ENCODE measurements at places on chromosomes 16 and 17.

DNA sequence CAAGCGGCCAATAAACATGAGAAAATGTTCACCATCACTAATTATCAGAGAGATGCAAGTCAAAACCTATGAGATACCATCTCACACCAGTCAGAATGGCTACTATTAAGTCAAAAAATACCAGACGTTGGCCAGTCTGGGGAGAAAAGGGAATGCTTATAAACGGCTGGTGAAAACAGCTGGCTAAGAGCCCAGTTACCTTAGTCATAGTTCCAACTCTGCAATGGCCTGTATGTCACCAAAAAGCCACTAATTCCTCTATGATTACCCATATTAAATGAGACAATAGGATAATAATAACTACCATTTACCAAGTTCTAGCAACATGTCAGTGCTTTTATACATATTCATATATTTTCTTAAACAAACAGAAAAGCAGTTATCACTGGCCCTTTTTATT lies 42.9 kb upstream of the CDRT4 start:
- no peak for DNase-seq

DNA sequence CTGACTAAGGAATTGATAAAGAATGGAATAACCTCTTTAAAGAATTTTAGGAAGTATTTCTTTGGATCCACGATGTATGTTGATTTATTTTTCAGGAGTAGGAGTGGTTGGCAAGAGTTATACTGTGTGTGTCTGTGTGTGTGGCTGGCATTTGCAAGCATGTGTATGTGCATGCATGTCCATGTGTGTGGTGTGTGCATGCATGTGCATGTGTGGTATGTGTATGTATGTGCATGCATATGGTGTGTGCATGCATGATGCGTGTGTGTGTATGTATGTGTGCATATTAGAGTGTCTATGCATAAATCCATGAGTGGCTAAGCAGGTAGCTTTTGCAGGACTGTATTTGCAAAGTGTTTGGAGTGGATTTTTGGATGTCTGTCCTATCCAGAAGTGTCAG lies 120.8 kb downstream of the HS3ST2 start:
- no peak for DNase-seq

- DNase-seq = no peak
These were observed 9.8 kb upstream of the GSE1 start for GRCh38 chr16:85603203-85603755.

DNA sequence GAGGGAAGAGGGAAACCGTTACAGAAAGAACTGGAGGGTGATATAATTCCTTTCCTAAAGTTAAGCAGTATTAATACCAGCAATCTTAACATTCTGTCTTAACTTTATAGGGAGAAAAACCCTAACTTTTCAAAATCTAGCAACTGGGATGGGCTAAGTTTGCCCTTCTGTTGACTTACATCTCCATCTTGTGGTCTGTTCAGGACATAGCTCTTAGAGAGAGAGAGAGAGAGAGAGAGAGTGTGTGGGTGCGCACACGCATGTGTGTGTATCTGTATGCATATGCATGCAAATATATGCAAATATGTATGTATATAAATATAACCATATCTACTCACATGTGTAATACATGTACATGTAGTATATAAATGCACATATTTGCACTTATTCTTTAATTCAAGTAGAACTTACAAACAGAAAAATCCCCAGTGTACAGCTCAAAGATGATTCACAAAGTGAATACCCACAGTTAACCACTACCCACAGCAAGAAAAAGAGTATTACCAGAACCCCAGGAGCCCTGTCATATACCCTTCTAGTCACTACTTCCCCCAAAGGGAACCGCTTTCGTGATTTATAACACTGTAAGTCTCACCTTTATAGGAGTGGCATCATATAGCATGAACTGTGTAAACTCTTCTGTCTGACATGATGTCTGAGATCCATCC lies 46.5 kb downstream of the STX8 start:
- no peak for DNase-seq

GRCh38 chr17:82752371-82753200 lies 721 bp downstream of the TBCD start:
- DNase-seq = no peak

GRCh38 chr16:1542166-1542500 lies 8.7 kb downstream of the TMEM204 start:
- no peak for DNase-seq

DNA sequence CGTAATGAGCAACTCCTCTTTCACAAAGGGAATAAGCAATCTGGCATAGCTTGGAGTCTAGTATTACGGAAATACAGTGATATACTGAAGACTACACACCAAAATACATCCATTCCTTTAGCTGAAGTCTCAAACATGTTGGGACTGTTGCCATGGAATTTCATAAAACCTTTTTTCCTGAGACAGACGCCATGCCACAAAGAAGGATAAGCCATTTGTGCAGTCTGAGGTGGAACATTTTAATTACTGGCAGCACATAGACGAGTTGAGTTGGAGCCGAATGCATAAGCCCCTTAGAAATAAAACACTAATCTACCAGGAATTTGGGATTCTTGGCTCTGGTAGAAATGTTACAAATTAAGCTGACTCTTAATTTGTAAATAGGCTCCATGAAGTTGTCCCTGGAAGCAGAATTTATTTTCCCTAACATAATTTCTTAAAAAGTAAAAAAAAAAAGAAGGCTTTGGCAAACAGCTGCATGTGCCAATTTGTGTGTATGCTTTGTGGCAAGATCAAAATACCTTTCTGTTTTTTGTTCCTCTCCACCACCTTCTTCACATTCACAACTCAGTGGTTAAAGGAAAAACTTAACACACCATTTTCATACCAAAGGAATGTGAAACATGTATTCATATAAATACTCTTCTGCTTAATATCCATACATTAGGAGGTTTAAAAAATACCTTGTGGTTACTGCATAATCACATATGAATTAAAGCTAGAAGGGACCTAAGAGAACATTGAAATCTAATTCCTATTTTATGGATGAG lies 25.5 kb downstream of the GRB7 start:
- DNase-seq = no peak

DNA sequence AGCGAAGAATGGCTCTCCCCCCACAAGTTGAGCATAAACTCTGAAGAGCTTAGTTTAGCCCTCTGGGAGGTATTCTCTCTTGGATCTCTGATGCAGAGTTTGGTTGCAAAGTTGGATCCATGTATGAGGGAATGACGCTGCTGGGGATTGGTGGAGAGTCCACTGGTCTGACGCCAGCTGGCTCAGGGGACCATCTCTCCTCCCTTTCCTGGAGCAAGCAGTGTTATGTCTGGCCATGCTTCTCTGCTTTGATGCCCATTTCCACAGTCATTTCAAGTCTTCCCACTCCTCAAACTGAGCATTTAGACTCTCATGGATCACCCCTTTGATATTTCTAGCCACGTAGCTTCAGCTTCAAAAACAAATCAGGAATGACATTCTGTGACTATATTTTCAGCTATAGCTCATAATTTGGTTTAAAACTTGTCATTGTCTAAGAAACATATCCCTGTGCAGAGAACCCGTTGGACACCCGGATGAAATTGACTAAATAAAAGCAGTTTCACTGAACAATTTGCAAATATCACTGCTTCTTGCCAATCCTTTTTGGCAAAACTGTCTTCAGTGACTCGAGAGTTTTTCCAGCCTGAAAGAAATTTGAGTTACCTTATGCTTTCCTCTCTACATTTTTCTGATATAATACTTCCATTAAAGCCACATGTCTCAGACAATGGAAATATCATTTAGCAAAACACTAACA lies 193.4 kb upstream of the CDH11 start:
- no peak for DNase-seq

GRCh38 chr16:89600427-89600826 lies 13.0 kb upstream of the DPEP1 start:
- no peak for DNase-seq

- DNase-seq = no peak
These were observed 41.6 kb downstream of the CDH1 start for GRCh38 chr16:68778551-68779231.

DNA sequence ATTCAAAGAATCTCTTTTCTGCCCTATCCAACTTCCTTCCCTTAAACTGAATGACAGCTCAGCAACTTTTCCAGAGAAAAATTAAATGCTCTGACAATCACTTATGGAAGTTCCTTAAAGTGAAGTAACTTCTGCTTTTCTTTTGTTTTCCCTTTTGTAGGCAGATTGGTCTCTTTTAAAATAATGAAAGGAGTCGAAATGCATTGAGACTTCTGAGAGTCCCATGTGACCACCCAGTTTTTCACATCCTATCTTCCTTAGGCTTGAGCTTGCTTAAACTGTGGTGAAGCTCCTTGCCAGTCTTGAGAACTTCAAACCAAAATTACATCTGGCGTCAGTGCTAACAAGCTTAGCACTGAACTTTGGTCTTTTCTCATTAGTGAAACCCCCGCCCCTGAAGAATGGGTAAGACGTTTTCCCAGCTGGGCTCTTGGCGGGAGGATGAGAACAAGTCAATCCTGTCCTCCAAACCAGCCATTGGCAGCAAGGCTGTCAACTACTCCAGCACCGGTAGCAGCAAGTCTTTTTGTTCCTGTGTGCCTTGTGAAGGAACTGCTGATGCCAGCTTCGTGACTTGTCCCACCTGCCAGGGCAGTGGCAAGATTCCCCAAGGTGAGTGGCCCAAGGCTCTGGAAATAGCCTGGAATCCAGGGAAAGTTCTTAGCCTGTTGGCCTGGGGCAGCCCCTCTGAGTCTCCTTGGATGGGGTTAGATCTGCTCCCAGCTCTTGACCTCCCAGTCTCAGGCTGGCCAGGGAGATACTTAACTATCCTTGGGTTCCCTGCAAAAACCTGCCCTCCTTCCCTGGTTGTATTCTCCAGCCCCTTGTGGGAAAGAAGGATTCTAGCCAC lies 1.2 kb downstream of the TMEM106A start:
- no peak for DNase-seq

GRCh38 chr17:64718058-64718457 lies 56.0 kb upstream of the SMURF2 start:
- no peak for DNase-seq

GRCh38 chr16:51244887-51245657 lies 94.0 kb upstream of the SALL1 start:
- DNase-seq = no peak

DNA sequence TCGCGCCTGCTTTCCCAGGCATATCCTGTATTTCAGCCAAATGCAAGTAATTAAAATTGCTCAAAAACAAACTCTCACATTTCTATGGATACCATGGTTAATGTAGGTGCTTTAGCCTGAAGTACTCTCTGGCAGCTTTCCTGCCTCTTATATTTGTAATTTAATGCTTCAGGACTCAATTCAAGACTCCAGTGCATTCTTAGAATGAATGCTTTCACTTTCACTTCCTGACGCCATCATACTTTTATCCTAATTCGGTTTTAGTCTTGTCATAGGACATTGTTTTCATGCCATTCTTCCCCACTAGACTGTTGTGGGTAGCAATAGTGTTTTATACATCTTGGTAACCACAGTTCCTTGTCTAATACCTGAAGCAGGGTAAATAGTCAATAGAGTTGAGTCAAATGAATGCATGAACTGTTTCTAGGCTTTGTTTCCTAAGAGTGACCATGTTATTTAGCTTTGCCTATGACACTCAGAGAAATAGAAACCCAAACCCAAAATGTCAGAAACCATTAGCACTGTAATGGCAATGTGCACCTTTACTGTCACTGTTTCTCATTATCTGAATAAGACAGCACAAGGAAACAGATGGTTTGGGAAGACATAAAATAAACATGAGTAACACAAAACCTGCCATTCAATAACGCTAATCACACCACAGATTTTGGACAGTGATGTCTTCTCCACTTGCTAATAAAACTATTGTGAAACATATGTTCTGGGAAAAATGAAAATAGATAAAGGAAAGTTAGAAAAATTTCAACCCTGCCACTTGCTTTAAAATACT lies 705.5 kb downstream of the CDH11 start:
- no peak for DNase-seq

- DNase-seq = no peak
These were observed 103.1 kb upstream of the CDH11 start for GRCh38 chr16:65224994-65225393.

GRCh38 chr16:71923941-71924690 lies 28.8 kb downstream of the IST1 start:
- no peak for DNase-seq

GRCh38 chr17:49820773-49821172 lies 27.1 kb downstream of the TAC4 start:
- no peak for DNase-seq

- no peak for DNase-seq
These were observed 17.8 kb downstream of the IRX3 start for GRCh38 chr16:54268766-54269165.

GRCh38 chr17:15453246-15453645 lies 14.2 kb downstream of the CDRT4 start:
- DNase-seq = no peak

GRCh38 chr16:87608400-87608985 lies 6.2 kb downstream of the JPH3 start:
- no peak for DNase-seq

DNA sequence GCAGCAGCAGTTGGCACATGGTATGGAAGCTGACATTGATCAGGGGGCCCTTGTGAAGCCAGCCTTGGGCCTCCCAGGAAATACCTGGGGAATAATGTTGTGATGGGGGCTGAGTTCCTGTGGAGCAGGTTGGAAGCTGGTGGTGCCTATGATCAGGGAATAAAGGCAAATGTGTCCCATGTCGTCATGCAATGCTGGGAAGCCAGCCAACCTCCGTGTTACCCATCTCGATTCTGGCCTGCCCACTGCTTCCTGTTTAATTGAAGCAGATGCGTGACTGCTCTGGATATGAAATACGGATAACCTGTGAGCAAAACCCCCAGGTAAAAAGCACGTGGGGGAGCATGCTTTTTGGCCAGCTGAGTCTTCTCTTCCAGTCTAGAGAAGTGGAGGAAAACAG lies 580.4 kb upstream of the HSBP1 start:
- no peak for DNase-seq

GRCh38 chr17:67569873-67570272 lies 147.9 kb upstream of the NOL11 start:
- peak; percentile 25 for DNase-seq

- no peak for DNase-seq
These were observed 342.2 kb upstream of the TNRC6C start for GRCh38 chr17:77616254-77616731.

- peak; percentile 44 for DNase-seq
These were observed 26.3 kb downstream of the FOXL1 start for GRCh38 chr16:86604436-86605193.

- peak; percentile 21 for DNase-seq
These were observed 38.3 kb upstream of the HAPSTR1 start for GRCh38 chr16:9053006-9053601.

DNA sequence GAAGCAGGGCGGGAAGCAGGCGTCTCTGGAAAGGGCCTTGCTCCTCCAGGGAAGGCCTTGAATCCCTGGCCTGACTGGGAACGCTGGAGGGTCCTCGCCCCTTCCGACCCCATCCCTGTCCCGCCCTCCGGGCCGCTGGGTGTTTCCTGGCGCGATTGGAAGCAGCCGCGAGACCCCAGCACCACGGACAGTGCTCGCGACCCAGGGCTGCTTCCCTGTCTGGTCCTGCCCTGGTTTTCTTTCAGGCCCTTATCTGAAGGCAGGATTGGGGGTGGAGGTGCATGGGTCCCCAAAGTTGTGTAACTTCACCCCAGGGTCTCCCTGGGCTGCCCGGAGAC lies 2.1 kb downstream of the MGAT5B start:
- DNase-seq = no peak

GRCh38 chr16:35751191-35751941 lies 2292.0 kb downstream of the TP53TG3F start:
- DNase-seq = no peak

GRCh38 chr17:11991461-11991860 lies 5.8 kb downstream of the ZNF18 start:
- no peak for DNase-seq

GRCh38 chr16:88527186-88527936 lies 42.8 kb upstream of the ZC3H18 start:
- peak; percentile 40 for DNase-seq

GRCh38 chr17:79798299-79799173 lies 1.7 kb upstream of the CBX8 start:
- no peak for DNase-seq

- DNase-seq = peak; percentile 48
These were observed 21.4 kb downstream of the ZC3H18 start for GRCh38 chr16:88591577-88592021.
